ENCODE measurements at places on chromosomes 4 and X.

GRCh38 chr4:11634283-11634682 is 205.6 kb upstream of the HS3ST1 start:
- no peak for DNase-seq

DNA sequence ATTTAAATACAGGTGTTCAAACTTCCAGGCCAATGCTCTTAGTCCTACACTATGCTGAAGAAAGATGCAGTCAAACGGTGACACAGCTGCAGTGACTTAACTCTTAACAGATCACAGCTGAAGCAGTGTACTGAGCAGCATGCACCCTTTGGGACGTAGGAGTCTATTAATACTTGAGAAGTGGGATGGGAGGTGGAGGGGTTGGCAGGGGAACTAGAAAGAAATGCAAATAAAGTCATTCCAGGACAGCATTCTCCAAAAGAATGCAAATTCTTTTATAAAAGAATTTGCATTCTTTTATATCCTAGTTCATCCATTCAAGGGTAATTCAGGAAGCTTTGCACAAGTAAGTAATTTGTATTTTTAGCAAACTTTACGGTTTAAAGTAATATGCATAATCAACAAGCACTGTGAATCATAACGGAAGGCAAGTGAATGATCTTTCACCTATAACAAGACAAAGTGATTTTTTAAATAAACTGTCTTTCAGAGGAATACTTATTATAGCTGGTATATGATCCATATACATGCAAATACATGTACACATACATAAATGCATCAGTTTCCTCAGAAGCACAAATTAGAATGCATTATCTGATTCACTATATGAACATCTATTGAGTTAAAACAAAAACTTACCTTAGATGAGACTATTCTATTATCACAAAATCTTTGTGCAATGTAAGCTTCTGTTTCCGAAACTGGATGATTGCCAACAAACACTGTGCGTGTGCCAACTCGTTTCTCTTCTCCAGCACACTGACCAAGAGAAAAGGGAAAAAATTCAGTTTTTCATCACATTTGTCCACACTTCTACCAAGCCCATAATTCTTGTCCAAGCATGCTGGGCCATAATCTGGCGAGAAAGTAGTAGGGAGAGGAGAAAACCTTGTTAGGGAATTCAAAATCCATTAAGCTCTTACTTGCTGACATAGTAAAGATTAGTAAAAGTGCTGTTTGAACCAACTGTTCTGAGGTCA is 106.5 kb downstream of the ATP11C start:
- peak; percentile 88 for DNase-seq

GRCh38 chr4:174856926-174857800 is 28.1 kb upstream of the GLRA3 start:
- DNase-seq, result no peak

DNA sequence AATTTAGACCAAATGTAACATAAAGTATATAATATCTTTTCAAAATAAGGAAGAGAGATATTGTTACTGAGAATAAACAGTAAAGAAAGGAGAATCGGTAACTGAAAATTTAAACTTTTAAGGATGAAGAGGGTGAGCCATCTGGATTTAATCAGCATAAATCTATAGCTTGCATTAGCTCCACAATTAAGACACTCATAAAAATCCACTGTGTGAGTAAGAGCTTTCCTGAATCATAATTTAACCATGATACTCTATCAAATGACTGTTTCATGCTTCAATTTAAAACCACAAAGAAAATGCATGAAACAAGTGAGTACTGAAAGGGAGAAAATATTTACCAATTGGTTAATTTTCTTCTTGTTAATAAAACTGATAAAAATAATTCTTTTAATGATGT is 951.5 kb upstream of the SLIT2 start:
- DNase-seq, result peak; percentile 73

DNA sequence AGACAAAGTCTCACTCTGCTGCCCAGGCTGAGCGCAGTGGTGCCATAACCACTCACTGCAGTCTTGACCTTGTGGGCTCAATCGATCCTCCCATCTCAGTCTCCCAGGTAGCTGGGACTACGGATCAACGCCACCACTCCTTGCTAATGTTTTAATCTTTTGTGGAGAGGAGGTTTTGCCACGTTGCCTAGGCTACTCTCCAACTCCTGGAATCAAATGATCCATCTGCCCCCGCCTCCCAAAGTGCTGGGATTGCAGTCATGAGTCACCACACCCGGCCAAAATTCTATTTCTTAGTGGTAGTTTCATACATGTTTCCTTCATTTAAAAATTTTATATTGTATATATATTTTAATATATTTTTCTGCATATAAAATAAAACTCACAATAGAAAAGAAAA is 125.8 kb upstream of the CLNK start:
- DNase-seq, result no peak

DNA sequence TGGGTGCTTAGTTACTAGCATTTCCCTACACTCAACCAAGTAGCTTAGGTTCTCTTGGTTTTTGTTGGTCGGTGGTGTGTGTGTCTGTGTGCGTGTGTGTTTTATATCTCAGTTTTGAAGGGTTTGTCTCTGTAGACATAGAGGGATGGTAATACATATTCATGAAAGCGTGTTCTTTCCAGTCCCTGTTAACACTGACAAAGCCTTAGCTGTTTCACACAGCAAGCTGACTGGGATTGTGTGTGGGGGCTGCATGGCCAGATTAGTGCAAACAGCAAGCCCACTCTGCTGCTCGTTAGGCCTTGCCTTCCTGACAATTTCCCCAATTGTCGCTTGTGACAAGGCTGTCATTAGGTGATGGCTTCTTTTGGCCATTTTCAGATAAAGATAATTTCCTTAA is 43.9 kb downstream of the ALPK1 start:
- no peak for DNase-seq

GRCh38 chr4:40331961-40332360 is 3.2 kb upstream of the CHRNA9 start:
- DNase-seq, result no peak

GRCh38 chrX:3529466-3530010 is 183.1 kb upstream of the MXRA5 start:
- DNase-seq, result peak; percentile 33

- no peak for DNase-seq
These were observed 141.7 kb downstream of the BRWD3 start for GRCh38 chrX:80667967-80668366.

- DNase-seq, result no peak
These were observed 110.4 kb downstream of the RPA4 start for GRCh38 chrX:96994093-96994492.

- DNase-seq, result no peak
These were observed 71.1 kb downstream of the IGSF1 start for GRCh38 chrX:131217989-131218388.

DNA sequence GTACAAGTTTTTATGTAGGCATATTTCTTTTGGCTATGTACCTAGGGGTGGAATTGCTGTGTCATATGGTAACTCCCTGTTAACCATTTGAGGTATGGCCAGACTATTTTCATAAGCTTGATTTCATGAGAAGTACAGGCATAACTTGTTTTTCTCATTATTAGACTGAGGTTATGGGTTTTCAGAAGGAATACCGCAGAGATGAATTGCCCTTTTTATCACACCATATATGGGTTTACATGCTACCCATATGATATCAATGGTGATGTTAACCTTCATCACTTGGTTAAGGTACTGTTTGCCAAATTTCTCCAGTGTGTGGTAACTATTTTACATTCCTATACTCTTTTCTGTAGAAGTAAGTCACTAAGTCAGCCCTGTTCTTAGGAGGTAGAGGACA is 23.5 kb downstream of the RAB40A start:
- peak; percentile 58 for DNase-seq

- no peak for DNase-seq
These were observed 55.8 kb downstream of the GPC4 start for GRCh38 chrX:133359466-133359865.

DNA sequence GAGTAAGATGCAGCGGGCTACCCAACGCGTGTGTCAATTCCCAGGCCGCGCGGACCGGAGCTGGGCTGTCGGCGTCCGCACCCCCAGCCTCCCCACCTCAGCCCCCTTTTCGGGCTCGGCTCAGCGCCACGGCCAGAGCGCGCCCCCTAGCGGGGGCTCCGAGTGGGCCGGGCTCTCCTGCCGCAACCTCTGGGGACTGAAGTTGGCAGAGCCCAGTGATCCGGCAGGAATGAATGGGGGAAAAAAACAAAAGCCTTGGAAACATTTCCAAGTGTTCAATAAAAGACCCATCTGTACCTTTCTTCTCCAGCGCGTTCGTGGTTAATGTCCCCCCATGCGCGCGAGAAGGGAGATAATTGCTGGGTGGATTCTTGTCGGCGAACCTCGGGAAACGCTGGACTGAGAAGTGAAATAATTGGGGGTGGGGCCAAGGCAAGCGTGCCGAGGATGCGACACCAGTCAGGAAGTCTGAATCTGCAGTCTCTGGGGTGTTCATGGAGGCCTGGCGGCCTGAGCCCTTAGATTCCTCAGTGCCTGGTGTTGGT is 5.2 kb upstream of the ARX start:
- DNase-seq, result no peak

DNA sequence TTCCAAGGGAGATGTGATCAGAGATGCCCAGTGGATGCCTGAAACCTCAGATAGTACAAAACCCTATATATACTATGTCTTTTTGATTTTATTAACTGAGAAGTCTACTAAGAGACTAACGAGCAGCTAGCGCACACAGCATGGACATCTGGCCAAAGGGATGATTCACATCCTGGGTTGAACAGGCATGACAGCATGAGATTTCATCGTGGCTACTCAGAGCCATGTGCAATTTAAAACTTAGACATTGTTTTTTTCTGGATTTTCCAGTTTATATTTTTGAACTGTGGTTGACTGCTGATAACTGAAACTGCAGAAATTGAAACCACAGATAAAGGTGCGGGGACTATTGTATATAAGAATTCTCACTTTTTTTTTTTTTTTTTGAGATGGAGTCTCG is 2252.9 kb upstream of the AGA start:
- peak; percentile 72 for DNase-seq

GRCh38 chr4:55124322-55125076 is 896 bp downstream of the KDR start:
- DNase-seq, result no peak

GRCh38 chr4:59247032-59247431 is 1953.1 kb upstream of the ADGRL3 start:
- DNase-seq, result no peak

DNA sequence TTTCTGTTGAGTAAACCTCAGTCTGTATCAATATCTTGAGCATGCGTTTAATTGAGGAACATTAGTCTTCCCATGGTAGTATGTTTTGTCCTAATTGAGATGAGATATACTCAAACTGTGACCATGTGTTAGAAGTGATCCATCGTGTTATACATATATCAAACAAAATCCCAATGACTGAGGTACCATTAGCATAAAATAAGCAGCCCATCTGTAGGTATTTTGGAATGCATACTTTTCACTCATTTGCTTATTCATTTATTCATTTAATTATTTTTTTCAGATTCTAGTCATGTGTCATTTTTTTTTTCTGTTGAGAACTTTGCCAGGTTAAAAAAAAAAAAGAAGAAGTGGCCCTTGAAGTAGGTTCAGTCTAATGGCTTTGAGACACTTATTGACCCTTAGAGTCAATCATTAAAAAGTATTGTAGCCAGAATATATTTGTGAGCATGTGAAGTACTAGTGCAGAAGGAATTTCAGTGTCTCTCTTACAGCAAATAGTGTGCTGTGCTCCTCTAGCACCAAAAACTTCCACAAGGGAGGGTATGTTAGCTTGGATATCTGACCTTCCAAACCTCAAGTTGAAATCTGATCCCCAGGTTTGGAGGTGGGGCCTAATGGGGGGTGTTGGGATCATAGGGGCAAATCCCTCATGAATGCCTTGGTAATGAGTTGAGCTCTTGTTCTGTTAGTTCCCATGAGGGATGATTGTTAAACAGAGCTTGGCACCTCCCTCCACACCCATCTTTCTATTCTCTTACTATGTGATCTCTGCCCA is 130.8 kb upstream of the NPY2R start:
- DNase-seq, result no peak

- peak; percentile 39 for DNase-seq
These were observed 58.9 kb downstream of the CHIC2 start for GRCh38 chr4:54005475-54005874.

DNA sequence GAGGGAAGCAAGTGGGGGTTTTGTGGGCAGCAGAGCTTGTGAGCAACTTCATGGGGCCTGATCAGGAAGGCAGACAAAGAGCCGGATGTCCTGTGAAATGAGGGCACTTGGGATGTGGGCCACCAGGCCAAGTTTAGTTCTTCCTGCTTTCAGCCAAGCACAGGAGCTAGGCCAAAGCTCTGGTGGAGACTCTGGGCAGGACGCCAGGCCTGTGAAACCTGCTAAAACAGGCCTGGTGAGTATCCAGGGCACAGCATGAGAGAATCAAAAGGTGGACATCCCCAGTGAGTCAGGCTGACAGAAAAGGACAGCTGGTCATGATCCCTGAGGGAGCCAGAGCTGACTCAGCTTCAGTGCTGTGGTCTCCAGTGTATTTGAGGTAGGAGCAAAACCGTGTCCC is 95.7 kb downstream of the NPNT start:
- DNase-seq, result peak; percentile 32

GRCh38 chr4:74338792-74339333 is 26.1 kb upstream of the EREG start:
- no peak for DNase-seq

DNA sequence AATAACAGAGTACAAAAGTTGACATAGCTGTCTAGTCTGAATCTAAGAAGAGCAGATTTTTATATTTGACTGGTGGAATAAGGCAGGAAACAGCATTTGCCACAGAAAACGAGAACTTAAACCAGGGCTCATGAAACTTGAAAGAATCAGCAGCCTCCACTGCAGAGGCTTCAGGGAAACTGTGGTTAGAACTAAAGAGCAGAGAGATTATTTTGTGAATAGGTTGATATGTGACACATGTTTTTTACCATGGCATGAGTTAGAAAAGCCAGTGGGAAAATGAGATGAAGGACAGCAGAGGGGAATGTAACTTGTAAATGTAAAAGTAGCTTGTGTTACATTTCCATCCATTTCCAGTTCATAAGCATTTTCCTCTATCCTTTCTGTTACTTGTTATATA is 63.7 kb upstream of the CAMK2D start:
- no peak for DNase-seq

- peak; percentile 7 for DNase-seq
These were observed 7.2 kb downstream of the SH3BP2 start for GRCh38 chr4:2799971-2800690.

DNA sequence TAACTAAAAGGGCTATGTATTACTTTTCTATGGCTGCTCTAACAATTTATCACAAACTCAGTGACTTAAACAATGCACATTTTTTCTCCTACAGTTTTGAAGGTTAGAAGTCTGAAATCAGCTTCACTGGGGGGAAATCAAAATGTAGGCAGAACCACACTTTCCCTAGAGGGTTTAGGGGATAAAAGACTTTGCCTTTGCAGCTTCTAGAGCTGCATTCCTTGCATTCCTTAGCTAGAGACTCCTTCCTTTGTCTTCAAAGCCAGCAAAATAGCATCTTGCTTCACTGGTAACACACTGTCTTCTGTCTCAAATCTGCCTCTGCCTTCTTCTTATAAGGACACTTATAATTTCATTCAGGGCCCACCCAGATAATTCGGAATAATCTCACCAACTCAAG is 152.4 kb upstream of the SPIN4 start:
- DNase-seq, result peak; percentile 79

- no peak for DNase-seq
These were observed 752.9 kb downstream of the TRAM1L1 start for GRCh38 chr4:116332508-116332907.
